A673 (cell line): ENCODE measurements at places on chromosomes 3 and 15.

GRCh38 chr3:16647668-16648067 is 42.4 kb upstream of the DAZL start:
- no peak for DNase-seq

DNA sequence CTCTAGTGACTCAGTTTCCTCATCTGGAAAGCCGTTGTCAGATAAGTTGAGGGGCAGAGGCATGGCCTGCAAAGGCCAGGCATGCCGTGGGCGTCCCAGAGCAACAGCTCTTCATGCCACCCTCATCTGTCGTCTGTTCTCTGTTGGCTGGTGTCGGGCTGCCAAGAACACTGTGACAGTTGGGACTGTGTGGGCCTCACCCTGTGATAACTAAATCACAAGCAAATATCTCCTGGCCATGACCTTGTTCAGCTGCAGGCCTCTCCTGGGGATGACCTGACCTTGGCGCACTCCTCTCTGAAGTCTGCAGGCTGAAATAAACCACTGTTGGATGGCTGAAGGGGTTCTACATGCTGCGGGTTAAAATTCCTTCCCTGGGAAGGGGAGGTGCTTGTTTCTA is 145.9 kb downstream of the SHQ1 start:
- no peak for DNase-seq

DNA sequence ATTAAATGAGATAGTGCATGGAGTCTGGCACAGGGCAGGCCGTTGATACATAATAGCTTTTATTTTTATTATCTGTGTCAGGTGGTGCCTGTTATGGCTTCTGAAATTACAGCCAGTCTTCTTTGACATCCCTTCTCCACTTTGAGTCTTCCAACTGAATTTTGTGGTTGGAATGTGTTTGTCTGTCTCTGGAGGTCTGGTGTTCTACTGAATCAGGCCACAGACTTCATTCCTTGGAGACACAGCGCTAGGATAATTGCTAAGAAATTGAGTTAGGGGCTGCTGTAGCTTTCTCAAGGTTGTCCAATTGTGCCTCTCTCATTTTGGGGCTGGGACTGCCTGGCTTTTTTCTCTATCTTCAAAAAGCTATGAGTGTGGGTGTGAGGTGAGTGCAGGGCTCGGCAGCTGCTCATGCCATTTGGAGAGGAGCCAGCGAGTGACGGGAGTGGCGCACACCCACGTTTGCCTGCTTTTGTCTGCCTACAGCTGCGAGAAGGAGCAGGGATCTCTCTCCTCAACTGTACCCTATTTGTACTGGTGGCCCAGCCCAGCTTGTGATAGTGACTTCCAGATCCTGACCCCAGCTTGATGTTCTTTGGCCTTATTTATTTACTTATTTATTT is 49.8 kb upstream of the SYN2 start:
- peak; percentile 13 for DNase-seq

DNA sequence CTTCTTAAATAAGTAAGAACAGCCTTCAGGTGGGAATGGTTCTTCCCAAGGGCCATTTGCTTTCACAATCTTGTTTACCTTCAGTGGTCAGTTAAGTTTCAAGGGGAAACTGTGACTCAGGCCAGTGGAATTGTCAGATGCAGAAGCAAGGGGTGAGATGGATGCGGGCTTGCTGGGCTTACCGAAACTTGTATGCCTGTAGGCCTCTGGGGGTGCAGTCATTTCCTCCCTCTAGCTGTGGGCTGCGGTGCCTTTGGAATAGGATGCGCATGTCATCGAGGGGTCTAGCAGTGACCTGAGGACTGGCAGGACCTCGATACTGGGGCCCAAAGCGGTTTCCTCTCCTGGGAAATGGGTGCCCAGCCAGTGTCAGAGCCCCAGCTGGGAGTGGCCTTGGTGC is 121.6 kb downstream of the EEFSEC start:
- DNase-seq = no peak

DNA sequence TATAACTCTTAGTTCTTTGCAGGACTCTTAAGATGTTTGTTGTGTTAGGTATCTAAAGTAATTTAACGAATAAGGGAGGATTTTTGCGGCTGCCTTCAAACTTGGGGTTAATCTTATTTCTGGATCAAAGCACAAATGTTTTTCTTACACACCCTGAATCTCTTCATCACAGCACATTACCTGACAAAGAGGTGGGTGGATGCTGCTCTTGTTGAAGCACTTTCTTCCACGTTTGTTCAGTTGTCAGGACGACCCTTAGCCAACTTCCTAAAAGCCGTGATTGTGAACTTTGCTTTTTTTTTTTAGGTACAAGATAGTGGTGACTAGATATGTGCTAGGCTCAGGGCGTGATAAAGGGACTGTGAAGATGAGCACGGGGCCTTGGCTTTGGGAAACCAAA is 36.0 kb downstream of the YEATS2 start:
- no peak for DNase-seq

GRCh38 chr15:90481023-90481422 is 48.7 kb upstream of the CRTC3 start:
- no peak for DNase-seq

- no peak for DNase-seq
These were observed 238.5 kb upstream of the LRRN1 start for GRCh38 chr3:3560591-3561311.
